ENCODE measurements at places on chromosomes 5 and 9. TPM values are rescaled to one million over a fixed set of nuclear protein-coding genes. Genes with fewer than 3 reads are reported as not detected.

The GPR21 gene
- total RNA-seq, result 0.76 TPM

The NMUR2 gene
- not detected for total RNA-seq

The SPATA31D4 gene
- not detected for total RNA-seq

The FOXD4L3 gene
- not detected for total RNA-seq

The IRX2 gene
- 3.1 TPM for total RNA-seq

The DDX31 gene
- 6.4 TPM for total RNA-seq

The MYOZ3 gene
- total RNA-seq, result not detected

The FLT4 gene
- 1.9 TPM for total RNA-seq

All from esophagus mucosa (tissue), 1 donor.